ENCODE measurements at places on chromosomes 12 and 14. TPM values are rescaled to one million over a fixed set of nuclear protein-coding genes. Genes with fewer than 3 reads are reported as not detected.
A peak's percentile ranks its signal among the peaks of the same experiment; 100 is the strongest.

DNA sequence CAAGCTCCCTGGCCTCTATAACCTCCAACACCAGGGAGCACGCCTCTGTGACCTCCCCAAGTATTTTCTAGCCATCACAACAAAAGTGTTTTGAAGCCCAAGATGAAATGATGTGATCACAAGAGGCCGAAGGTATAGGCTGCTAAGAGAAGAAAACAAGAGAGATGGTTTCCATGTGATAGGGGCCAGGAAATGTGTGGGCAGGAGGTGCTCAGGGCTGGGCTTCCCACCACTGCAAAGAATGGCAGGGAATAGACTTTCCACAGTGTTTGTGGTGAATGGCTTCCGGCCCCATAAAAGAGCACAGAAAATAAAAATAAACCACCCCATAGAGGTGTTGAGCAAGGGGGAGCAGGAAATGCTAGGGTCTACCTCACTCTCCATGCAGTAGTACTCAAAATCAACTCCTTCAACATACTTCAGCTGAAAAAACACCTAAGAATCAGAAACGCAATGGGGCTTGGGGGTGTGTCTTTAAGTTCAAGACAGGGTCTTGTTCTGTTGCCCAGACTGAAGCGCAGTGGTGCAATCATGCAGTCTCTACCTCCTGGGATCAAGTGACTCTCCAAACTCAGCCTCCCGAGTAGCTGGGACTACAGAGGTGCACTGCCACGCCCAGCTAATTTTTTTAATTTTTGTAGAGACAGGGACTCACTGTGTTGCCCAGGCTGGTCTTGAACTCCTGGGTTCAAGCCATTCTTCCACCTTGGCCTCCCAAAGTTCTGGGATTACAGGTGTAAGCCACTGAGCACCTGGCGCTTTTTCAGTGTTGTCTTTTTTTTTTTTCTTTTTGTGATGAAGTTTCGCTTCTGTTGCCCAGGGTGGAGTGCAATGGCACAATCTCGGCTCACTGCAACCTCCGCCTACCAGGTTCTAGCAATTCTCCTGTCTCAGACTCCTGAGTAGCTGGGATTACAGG is 27.1 kb downstream of the DAD1 start:
- H3K4me3 ChIP-seq: no peak overlapping the region
- H3K4me1 ChIP-seq: peaks cover 50% of the 10 kb centered on the region
- peak overlapping the region; percentile 86 for H3K27ac ChIP-seq

DNA sequence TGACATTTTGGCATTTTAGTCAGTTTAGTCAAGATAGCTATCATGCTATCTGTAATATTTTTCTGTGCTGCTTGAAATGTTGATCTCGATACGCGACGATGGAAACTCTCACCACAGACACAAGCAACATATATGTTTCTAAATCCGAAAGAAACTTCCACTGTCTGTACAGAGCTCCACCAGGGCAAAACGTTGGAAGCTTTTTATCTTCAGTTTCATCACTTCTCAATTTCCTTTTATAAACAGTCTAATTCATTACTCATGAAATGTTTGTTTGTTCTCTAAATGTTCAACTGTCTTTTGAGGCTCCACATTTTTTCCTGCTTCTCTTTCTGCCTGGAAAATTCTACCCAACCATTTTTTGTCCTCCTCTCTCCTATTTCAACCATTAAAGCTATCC is 737.6 kb downstream of the SLC16A7 start:
- H3K4me3 ChIP-seq: no peak overlapping the region
- no peaks in the 10 kb centered on the region for H3K27me3 ChIP-seq
- no peaks in the 10 kb centered on the region for H3K4me1 ChIP-seq

GRCh38 chr12:3945671-3946070 is 72.5 kb upstream of the PARP11 start:
- H3K36me3 ChIP-seq: no peaks in the 10 kb centered on the region
- no peaks in the 10 kb centered on the region for H3K4me1 ChIP-seq
- H3K27ac ChIP-seq: no peak overlapping the region
- H3K27me3 ChIP-seq: no peaks in the 10 kb centered on the region
- no peak overlapping the region for H3K4me3 ChIP-seq

DNA sequence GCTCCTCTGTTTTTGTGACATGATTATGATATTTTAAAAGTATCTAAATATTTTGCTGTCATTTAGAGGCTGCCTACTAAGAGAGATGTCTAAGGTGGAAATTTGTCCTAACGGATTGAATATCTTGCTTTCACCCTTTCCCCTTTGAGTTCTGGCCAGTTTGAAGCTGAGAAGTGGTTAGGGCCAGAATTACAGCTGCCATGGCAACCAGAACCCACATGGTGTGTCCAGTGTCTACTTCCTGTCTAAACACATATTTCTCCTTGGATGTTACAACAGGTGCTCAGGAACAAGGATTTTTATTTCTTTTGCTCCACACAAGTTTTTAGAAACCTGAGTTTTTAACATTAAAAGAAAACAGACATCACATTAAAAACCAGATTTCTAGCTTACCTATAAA is 335.1 kb upstream of the OR4E1 start:
- H3K27me3 ChIP-seq: no peaks in the 10 kb centered on the region
- no peaks in the 10 kb centered on the region for H3K36me3 ChIP-seq
- H3K4me3 ChIP-seq: no peak overlapping the region

- H3K27me3 ChIP-seq: no peaks in the 10 kb centered on the region
- DNase-seq: no peak
- H3K4me1 ChIP-seq: no peaks in the 10 kb centered on the region
- no peaks in the 10 kb centered on the region for H3K36me3 ChIP-seq
- no peak overlapping the region for H3K4me3 ChIP-seq
These were observed 38.7 kb downstream of the DDX51 start for GRCh38 chr12:132105467-132105866.

DNA sequence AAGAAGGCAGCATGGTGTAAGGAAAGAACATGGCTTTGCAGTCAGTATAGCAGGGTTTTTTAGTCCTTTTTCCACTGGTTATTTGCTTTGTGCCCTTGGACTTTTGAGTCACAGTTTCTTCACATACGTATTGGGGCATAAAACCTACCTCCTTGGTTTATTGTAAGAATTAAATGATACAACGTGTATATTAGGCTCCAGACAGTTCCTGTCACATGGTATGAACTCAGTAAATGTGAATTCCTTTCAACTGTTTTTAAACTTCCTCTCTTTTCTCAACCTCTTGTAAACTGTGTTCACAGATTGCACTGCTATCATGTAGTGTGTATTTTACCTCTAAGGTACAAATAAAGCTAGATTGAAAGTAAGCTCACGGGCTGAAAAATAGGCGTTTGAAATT is 29.5 kb downstream of the MSRB3 start:
- no peaks in the 10 kb centered on the region for H3K27me3 ChIP-seq
- no peak overlapping the region for H3K27ac ChIP-seq
- no peaks in the 10 kb centered on the region for H3K4me1 ChIP-seq
- no peaks in the 10 kb centered on the region for H3K36me3 ChIP-seq
- no peak overlapping the region for H3K4me3 ChIP-seq
- no peak for DNase-seq

DNA sequence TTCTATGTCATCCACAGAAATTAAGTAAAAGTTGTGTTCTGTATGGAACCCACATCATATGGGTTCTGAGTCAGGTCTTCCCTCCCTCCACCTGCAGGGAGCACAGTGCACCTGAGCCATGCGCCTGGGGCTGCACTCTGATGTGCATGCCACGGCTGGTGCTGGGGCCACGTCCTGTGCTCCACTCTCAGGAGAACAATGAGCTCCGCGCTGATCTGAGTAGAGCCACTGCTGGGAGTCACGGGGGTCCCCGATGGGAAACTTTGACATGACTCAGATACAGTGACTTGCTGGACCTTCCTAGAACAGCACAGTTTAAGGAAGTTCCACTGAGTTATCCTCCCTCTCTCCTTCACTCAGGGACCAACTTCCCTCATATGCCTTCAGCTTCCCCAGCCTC is 683.4 kb downstream of the TMEM121 start:
- no peaks in the 10 kb centered on the region for H3K27me3 ChIP-seq
- no peak for DNase-seq
- no peak overlapping the region for H3K4me3 ChIP-seq
- no peaks in the 10 kb centered on the region for H3K36me3 ChIP-seq
- no peaks in the 10 kb centered on the region for H3K4me1 ChIP-seq

DNA sequence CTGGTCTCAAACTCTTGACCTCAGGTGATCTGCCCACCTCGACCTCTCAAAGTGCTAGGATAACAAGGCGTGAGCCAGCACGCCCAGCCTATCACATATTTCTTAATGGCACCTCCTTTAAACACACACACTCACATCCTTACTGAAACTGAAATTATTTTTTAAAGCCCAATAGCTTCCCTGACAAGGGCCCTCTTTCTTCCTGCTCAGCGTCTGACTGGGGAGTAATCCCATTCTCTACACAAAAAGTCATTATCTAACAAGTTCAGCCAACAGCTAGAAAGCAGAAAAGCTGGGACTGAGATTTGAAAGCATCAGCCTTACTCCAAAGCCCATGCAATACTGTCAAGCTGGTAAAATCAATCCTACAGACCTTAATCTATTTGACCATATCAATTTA is 10.0 kb upstream of the AICDA start:
- no peaks in the 10 kb centered on the region for H3K27me3 ChIP-seq
- H3K36me3 ChIP-seq: no peaks in the 10 kb centered on the region
- DNase-seq: no peak
- H3K4me3 ChIP-seq: no peak overlapping the region
- H3K4me1 ChIP-seq: no peaks in the 10 kb centered on the region

GRCh38 chr12:67969134-67969802 is 20.0 kb upstream of the IFNG-AS1 start:
- H3K4me1 ChIP-seq: no peaks in the 10 kb centered on the region
- H3K36me3 ChIP-seq: no peaks in the 10 kb centered on the region
- no peak overlapping the region for H3K27ac ChIP-seq
- H3K4me3 ChIP-seq: no peak overlapping the region

GRCh38 chr12:117127933-117128823 is 29.0 kb upstream of the TESC start:
- no peak for DNase-seq
- no peaks in the 10 kb centered on the region for H3K4me1 ChIP-seq
- H3K36me3 ChIP-seq: no peaks in the 10 kb centered on the region
- H3K27ac ChIP-seq: no peak overlapping the region
- H3K27me3 ChIP-seq: no peaks in the 10 kb centered on the region
- H3K4me3 ChIP-seq: no peak overlapping the region

- H3K27me3 ChIP-seq: no peaks in the 10 kb centered on the region
- no peaks in the 10 kb centered on the region for H3K36me3 ChIP-seq
- no peak overlapping the region for H3K27ac ChIP-seq
- no peaks in the 10 kb centered on the region for H3K4me1 ChIP-seq
- H3K4me3 ChIP-seq: no peak overlapping the region
These were observed 9.5 kb downstream of the FANCM start for GRCh38 chr14:45145214-45145613.

GRCh38 chr12:11705010-11705409 is 55.5 kb downstream of the ETV6 start:
- H3K27me3 ChIP-seq: no peaks in the 10 kb centered on the region
- H3K4me3 ChIP-seq: no peak overlapping the region
- DNase-seq: no peak
- no peaks in the 10 kb centered on the region for H3K36me3 ChIP-seq

- H3K27ac ChIP-seq: no peak overlapping the region
- no peak overlapping the region for H3K4me3 ChIP-seq
- H3K36me3 ChIP-seq: no peaks in the 10 kb centered on the region
These were observed 497.6 kb downstream of the RMST start for GRCh38 chr12:97960225-97960624.

DNA sequence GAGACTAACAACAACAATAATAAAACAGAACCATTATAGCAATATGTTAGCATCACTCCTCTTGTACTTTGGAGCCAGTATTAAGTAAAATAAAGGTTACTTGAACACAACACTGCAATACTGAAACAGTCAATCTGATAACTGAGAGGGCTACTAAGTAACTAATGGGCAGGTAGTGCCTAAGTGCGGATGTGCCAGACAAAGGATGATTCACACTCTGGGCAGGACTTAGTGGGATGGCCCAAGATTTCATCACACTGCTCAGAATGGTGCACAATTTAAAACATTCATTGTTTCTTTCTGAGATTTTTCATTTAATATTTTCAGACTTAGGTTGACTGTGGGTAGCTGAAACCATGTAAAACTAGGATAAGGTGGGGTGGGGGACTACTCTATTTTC is 131.9 kb upstream of the CAND1 start:
- no peaks in the 10 kb centered on the region for H3K4me1 ChIP-seq
- DNase-seq: no peak
- H3K4me3 ChIP-seq: no peak overlapping the region
- H3K36me3 ChIP-seq: no peaks in the 10 kb centered on the region
- H3K27me3 ChIP-seq: no peaks in the 10 kb centered on the region
- H3K27ac ChIP-seq: no peak overlapping the region

GRCh38 chr14:64394977-64395633 is 7.0 kb downstream of the MTHFD1 start:
- H3K27me3 ChIP-seq: no peaks in the 10 kb centered on the region
- H3K4me3 ChIP-seq: no peak overlapping the region
- H3K4me1 ChIP-seq: no peaks in the 10 kb centered on the region
- H3K27ac ChIP-seq: no peak overlapping the region
- no peaks in the 10 kb centered on the region for H3K36me3 ChIP-seq

The DAO gene
- total RNA-seq: not detected

The WASHC3 gene
- 80.9 TPM for total RNA-seq

The ATL1 gene
- 9.5 TPM for total RNA-seq

The SAV1 gene
- 18.3 TPM for total RNA-seq

The GPRC5D gene
- not detected for total RNA-seq

The VIPAS39 gene
- total RNA-seq: 19.0 TPM

The NRXN3 gene
- total RNA-seq: 1.6 TPM

The KRT73 gene
- total RNA-seq: not detected

The B3GNT4 gene
- total RNA-seq: not detected

The STYK1 gene
- total RNA-seq: 21.2 TPM

The TRIM9 gene
- total RNA-seq: 3.9 TPM

Measured in Peyer's patch (tissue), 4 donors.